A549 treated with RU486 at 1 μM for 4 hours (cell line): ENCODE measurements at places on chromosomes 3 and 15. TPM values are rescaled to one million over a fixed set of nuclear protein-coding genes. Genes with fewer than 3 reads are reported as not detected.

The PODXL2 gene
- 7.8 to 10.7 TPM (median 10.3 TPM) in 5 replicates for total RNA-seq

The TNFAIP8L3 gene
- 5.3 to 9.7 TPM (median 6.9 TPM) in 5 replicates for total RNA-seq

The WDR93 gene
- 0.15 to 0.17 TPM (median 0.15 TPM) in 3 of 5 replicates, not detected in the others for total RNA-seq

The HEXA gene
- 130 to 174 TPM (median 144 TPM) in 5 replicates for total RNA-seq

The SGO1 gene
- total RNA-seq, result 12.0 to 19.5 TPM (median 15.9 TPM) in 5 replicates
